ENCODE measurements at places on chromosomes 1 and 21.

- no peak for DNase-seq
Measured at GRCh38 chr21:29645666-29646553, 293.9 kb downstream of the GRIK1 start.

DNA sequence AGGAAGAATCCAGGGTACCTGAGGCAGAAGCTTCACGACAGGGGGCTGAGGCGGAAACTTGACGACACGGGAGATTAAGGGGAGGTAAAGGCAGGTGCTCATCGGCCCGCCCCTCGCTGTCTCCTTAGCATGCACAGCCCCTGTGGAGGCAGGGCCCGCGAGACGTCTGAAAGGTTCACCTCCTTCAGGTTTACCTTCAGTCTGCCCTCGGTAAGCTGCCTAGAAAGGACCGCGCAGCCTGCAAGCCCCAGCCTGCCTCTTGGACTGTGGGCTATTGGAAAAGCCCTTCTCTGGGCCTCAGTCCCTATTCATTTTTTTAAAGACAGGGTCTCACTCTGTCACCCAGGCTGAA lies 28.5 kb downstream of the KNCN start:
- no peak for DNase-seq

- DNase-seq = no peak
Measured at GRCh38 chr1:17141441-17142197, 22.4 kb upstream of the PADI2 start.

- DNase-seq = no peak
Measured at GRCh38 chr1:31930836-31931592, 7.2 kb downstream of the PTP4A2 start.

- DNase-seq = no peak
Measured at GRCh38 chr1:236311040-236311439, 29.3 kb upstream of the ERO1B start.

- DNase-seq = peak; percentile 76
Measured at GRCh38 chr1:46285730-46286477, 17.5 kb downstream of the LRRC41 start.

DNA sequence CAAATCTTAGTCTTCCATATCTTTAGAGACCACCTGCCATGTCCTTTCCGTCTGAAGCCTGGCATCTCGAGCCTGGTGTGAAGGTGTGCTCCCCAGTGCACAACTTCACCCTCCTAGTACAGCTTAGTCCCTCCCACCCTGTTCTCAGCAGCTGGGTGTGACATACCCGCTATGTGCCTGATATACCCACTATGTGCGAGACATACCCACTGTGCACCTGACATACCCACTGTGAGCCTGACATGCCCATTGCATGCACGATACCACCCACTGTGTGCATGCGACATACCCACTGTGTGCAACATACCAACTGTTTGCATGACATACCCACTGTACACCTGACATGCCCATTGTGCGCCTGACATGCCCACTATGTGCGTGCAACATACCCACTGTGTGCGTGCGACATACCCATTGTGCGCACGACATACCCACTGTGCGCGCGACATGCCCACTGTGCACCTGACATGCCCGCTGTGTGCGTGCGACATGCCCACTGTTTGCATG lies 3.0 kb upstream of the RRP1 start:
- DNase-seq = no peak

GRCh38 chr1:228544021-228544850 lies 57.1 kb downstream of the RNF187 start:
- DNase-seq = no peak

- DNase-seq = no peak
Measured at GRCh38 chr1:48203287-48203900, 19.1 kb upstream of the SLC5A9 start.

GRCh38 chr1:21868941-21869454 lies 56.9 kb downstream of the LDLRAD2 start:
- no peak for DNase-seq

DNA sequence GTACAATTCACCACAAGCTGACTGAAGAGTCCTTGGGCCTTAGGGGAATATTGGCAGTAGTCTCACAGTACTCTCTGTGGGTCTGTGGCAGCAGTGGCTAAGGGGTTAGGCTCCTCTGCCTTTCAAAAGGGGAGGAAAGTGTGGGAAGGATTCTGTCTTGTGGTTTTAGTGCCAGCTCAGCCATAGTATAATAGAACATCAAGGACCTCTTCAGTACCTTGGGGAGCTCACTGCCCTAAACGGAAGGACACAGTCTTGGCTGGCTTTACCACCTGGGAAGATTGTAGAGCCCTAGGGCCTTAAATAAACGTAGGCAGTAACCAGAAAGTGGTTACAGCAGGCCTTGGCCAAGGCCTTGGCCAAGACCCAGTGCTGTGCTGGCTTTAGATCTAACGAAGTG lies 265.7 kb downstream of the COL11A1 start:
- DNase-seq = no peak

DNA sequence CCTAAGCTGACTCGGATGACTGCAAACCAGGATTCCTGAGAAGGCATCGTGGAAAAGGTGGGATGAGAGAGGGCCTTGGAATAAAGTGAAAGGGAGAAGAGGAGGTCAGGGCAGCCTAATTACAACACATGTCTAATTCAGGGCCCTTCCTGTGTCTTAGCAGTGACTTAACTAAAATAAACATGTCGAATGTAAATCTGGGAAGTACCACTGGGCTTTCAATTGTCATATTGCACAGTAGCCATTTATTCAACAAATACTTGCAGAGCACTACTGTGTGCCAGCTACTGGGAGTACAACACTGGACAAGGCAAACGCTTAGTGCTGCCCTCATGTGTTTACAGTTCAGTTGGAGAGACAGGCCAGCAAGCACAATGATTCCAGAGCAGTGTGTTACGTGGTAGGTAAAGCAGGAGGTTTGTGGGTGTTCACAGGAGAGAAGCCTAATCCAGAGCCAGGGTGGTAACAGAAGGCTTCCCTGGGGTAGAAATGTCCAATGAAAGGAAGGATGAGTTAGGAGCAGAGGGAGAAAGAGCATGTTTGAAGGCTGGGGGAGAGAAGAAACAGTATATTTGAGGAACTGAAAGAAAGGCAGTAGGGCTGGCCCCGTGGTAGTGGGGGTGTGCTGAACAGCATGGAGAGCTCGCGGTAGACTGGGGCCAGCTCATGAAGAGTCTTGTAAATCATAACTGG lies 38.0 kb upstream of the RASAL2 start:
- DNase-seq = no peak

DNA sequence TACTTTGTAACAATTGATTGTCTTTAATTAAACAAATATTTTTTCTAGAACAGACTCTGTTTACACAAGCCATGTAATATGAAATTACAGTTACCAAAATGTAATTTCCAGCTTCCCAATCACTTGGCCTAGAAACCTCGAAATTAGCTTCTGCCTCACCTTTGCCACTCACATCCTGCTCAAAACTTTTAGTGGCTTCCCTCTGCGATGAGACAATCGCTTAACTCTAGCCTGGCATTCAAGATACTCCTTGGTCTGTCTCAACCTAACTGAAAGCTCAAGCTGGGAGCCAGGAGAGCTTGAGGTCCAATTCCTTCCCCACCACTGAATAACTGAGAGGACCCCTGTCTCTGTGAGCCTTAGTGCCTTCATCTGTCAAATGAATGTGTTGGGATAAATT lies 42.8 kb downstream of the GFI1 start:
- no peak for DNase-seq

DNA sequence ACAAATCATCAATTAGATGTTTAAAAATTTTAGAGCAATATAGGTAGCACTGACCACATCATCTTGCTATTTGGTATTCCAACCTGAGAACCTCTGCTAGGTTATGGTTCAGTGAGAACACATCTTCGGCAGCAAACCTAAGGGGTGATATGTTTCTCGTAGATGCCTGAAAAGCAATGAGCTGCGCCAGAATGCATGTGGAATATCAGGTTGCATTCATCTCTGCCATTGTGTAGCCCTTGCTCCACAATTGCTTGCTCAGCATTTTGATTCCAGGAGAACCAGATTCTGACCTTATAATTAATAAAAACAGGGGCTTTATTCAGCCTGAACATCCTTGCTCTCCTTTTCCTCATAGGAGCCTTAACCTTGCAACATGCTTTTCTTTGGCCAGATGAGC lies 408.1 kb downstream of the USH2A start:
- no peak for DNase-seq

GRCh38 chr1:9294910-9295636 lies 2.4 kb downstream of the SPSB1 start:
- peak; percentile 78 for DNase-seq

- DNase-seq = no peak
Measured at GRCh38 chr1:86380257-86380861, 15.8 kb downstream of the ODF2L start.

DNA sequence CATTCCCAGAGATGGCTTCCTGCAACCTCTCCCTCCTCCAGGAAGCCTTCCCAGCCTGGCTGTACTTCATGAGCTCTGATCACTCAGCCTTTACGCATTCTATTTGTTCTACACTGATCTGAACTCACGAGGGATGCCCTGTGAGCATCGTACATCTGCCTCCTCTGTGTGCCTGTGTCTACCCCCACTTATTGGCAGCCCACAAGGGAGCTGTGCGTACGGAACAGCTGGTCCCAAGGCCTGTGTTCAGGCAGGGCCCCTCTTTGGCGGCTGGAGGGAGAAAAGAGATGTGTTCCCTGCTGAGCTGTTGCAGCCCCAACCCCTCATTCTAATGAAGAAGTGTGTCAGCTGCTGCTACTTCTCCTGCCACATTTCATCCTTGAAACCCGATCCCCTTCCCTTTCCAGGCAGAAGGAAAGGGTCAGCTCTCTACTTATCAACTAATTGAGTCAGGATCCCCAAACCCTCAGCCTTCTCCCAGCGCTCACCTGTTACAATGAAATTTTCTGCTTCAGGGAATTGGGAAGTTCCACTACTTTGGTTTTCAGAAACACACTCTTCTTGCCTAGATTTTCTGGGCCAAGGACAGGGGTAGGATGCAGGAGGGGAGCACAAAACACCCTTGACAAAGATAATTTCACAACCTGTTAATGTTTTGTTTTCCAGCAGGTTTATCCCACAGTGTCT lies 3.2 kb downstream of the INKA2 start:
- peak; percentile 82 for DNase-seq

GRCh38 chr1:32627596-32628162 lies 22.7 kb downstream of the ZBTB8OS start:
- no peak for DNase-seq

- no peak for DNase-seq
Measured at GRCh38 chr1:226201029-226201593, 14.6 kb upstream of the ACBD3 start.

DNA sequence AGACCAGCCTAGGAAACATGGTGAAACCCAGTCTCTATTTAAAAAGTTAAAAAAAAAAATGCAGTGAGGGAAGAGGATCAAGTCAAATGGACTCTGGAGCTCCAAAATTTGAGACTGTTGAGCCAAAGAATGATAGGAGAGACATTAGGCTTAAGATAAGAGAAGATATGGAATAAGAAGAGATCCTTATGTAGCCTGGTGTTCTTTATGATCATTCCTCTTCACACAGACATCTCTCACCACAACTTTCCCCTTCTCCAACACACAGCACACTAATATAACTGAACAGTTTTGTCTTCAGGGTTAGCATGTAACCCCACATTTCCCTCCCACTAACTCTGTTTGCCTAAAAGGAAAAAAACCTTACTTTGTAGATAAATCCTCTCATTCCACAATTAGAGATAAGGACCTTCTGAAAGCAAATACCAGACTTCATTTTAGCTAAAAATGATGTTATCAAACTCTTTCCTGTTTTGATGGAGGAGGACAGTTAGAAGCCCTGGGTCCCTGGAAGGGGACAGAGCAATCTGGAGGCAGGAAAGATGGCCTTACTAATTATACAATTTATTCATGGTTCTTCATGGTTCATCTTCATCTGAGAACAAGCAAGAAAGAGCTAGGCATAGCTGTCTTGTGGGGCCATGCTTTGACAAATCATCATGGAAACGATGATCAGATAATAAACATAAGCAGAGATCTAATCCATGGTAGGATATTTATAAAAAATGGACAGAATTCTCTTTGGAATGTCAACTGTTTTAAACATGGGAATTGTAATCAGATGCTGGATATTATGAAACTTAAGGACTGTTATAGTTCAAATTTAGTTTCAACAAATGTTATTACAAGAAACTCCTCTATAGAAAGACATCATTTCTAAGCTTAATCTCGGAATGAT lies 96.7 kb upstream of the S1PR1 start:
- DNase-seq = no peak

GRCh38 chr1:46556822-46557221 lies 5.4 kb upstream of the KNCN start:
- DNase-seq = no peak

GRCh38 chr1:177170756-177171535 lies at the start of gene BRINP2:
Gene BRINP2, plus strand, starts transcription at chr1:177170958. Its CDS starts 58,919 bp downstream, at chr1:177229877.
- DNase-seq = peak; percentile 71

GRCh38 chr1:176843352-176844297 lies 320.9 kb downstream of the ASTN1 start:
- peak; percentile 77 for DNase-seq

DNA sequence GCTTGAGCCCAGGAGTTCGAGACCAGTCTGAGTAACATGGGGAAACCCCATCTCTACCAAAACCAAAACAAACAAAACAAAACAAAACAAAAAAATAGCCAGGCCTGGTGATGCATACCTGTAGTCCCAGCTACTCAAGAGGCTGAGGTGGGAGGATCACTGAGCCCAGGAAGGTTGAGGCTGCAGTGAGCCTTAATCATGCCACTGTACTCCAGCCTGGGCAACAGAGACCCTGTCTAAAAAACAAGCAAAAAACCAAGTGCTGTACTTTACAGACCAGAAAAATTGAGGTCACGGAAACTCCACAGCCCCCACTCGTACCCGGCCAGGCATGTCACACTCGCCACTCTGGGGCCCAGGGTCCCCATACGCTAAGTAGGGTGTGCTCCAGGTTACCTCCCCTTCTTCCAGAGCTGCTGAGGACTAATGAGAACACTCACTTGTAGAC lies 22.9 kb downstream of the ATP2B4 start:
- no peak for DNase-seq

DNA sequence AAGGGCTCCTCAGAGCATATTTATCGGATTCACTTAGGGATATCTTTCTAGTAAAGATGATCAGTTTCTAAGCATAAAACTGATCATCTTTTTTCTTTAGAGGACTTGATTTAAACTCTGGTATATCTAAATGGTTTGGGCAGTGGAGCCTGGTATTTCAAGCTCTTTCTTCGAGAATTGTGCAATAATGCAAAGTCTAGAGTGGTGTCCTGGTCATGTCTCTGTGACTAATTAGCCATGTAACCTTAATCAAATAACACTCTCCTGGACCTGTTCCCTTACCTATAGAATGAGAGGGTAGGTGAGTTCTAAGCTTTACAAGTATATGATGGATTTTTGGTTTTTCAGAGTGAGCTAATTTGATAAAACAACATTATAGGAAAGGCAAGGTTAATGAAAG lies 225.2 kb downstream of the RPS6KC1 start:
- no peak for DNase-seq
